ENCODE measurements at places on chromosomes 16 and 17.
A peak's percentile ranks its signal among the peaks of the same experiment; 100 is the strongest.

DNA sequence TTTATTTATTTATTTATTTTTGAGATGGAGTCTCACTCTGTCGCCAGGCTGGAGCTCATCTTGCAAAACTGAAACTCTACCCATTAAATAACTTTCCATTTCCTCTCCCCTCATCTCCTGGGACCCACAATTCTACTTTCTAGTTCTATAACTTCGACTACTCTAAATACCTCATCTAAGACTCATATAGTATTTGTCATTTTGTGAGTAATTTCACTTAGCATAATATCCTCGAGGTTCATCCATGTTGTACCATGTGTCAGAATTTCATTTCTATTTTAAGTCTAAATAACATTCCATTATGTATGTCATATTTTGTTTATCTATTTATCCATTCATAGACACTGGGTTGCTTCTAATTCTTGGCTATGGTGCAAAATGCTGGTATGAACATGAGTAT is 5.1 kb upstream of the NT5M start:
- no peak for DNase-seq
- no peak overlapping the region for H3K4me3 ChIP-seq
- H3K36me3 ChIP-seq, result no peaks in the 10 kb centered on the region
- peaks cover 5% of the 10 kb centered on the region for H3K27me3 ChIP-seq

- peaks cover 8% of the 10 kb centered on the region for H3K27me3 ChIP-seq
- H3K4me1 ChIP-seq, result peaks cover 5% of the 10 kb centered on the region
- H3K36me3 ChIP-seq, result no peaks in the 10 kb centered on the region
Observed at GRCh38 chr17:50549256-50549941, 2.4 kb downstream of the SPATA20 start.

DNA sequence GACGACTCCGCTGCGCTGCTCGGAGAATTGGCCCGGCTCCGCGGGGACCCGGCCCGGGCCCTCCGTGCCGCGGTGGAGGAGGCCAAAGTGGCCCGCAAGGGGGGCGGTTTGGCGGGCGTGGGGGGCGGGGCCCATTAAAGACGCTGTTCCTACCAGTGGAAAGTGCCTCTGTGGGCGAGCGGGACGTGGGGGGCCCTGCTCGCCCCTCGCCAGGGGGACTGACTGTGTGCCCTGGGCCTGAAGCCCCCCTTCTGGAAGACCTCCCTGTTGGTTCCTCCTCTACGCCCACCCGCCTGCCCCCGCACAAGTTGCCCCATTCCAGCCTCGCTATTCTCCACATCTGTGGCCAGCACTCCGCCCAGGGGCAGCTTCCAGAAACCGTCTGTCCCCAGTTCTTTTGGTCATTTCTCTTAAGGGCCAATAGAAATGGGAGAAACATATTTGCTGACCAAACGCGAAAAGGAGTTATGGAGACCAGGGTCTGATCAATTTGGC is 1.9 kb upstream of the FGF11 start:
- peaks cover 35% of the 10 kb centered on the region for H3K27me3 ChIP-seq
- peaks cover 49% of the 10 kb centered on the region for H3K4me1 ChIP-seq
- H3K4me3 ChIP-seq, result peak overlapping the region; percentile 91
- peaks cover 10% of the 10 kb centered on the region for H3K36me3 ChIP-seq
- H3K27ac ChIP-seq, result no peak overlapping the region

DNA sequence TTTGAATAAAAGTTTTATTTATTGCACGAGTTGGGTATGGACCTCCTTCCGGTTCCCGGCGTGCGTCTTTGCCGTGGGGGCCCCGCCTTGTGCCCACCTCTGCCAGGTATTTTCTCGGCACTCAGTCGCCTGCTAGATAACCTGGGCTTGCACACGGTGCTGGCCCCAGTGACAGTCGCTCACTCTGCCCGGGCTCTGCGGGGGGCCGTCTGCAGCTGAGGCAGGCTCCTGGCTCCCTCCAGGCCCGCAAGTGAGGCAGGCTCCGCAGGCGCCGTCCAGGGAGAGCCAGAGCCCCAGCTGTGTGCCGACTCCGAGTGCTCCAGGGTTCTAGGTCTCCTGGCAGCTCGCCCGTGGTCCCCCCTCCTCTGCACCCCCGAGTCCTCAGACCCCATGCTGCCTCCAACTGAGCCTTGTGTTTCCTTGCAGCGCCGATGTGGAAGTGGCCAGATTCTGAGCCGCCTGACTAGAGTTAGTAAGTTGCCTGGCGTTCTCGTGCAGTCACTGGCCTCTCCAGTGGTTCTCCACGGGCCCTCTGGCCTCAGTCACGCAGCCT is 54.7 kb upstream of the PVALEF start:
- no peaks in the 10 kb centered on the region for H3K27me3 ChIP-seq
- DNase-seq, result no peak
- no peak overlapping the region for H3K4me3 ChIP-seq
- H3K27ac ChIP-seq, result no peak overlapping the region
- H3K4me1 ChIP-seq, result peaks cover 2% of the 10 kb centered on the region

GRCh38 chr17:45824475-45824874 is 20.2 kb upstream of the SPPL2C start:
- H3K27me3 ChIP-seq, result no peaks in the 10 kb centered on the region
- no peak for DNase-seq
- H3K4me1 ChIP-seq, result peaks cover 3% of the 10 kb centered on the region

DNA sequence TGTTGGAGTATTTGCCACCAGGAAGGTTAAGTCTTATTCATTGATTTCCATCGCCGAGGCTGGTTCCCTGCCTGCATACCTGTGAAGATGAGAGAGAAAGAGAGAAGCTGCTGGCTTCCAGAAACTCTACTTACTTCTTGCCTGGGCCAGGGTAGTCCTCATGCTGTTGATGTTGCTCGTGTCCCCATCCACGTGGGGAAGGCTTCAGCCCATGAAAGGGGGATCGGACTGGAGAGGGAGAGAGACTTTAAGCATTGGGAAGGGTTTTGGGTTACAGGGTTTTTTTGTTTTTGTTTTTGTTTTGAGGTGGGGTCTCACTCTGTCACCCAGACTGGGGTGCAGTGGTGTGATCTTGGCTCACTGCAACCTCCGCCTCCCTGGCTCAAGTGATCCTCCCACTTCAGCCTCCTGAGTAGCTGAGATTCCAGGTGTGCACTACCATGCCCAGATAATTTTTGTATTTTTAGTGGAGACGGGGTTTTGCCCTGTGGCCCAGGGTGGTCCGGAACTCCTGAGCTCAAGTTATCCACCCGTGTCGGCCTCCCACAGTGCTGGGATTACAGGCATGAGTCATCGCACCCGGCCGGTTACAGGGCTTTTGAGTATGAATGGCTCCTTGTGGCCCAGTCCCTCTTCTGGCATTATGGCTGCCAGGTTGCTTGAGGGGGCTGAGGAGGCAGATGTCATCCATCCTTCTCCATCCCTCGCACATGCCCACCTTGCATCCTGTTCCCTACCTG is 26.6 kb downstream of the ITGB3 start:
- H3K27me3 ChIP-seq, result no peaks in the 10 kb centered on the region
- H3K36me3 ChIP-seq, result no peaks in the 10 kb centered on the region
- DNase-seq, result no peak
- no peak overlapping the region for H3K4me3 ChIP-seq

DNA sequence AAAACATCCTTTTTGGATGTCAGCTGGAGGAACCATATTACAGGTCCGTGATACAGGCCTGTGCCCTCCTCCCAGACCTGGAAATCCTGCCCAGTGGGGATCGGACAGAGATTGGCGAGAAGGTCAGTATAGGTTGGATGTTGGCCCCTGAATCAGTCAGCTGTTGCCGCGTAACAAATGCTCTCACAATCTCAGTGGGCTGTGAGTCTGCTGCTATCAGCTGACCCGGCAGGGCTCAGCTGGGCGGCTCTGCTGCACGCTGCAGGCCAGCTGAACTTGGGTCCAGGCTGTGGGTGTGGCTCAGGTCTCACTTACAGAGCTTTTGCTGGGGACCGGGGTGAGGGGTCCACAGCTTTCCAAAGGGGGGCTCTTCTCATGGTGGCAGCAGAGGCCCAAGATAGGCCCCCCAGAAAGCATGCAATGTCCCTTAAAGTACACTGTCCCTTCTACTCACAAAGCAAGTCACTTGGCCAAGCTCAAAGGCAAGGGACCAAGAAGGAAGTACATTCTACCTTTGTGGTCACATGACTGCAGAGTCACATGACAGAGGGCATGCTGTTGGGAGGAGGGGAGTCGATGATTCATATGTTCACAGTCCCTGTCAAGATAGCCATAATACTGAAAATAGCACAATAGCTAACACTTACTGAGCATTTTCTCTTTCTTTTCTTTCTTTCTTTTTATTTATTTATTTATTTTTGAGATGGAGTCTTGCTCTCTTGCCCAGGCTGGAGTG is 134.2 kb downstream of the ABCC1 start:
- H3K36me3 ChIP-seq, result peaks cover 96% of the 10 kb centered on the region
- peak overlapping the region; percentile 50 for H3K27ac ChIP-seq
- H3K4me1 ChIP-seq, result peaks cover 2% of the 10 kb centered on the region
- no peak for DNase-seq
- no peak overlapping the region for H3K4me3 ChIP-seq
- no peaks in the 10 kb centered on the region for H3K27me3 ChIP-seq

GRCh38 chr16:17803625-17804410 is 333.1 kb upstream of the XYLT1 start:
- H3K4me3 ChIP-seq, result no peak overlapping the region
- no peak for DNase-seq
- no peak overlapping the region for H3K27ac ChIP-seq
- H3K27me3 ChIP-seq, result peaks cover 44% of the 10 kb centered on the region
- H3K36me3 ChIP-seq, result no peaks in the 10 kb centered on the region
- no peaks in the 10 kb centered on the region for H3K4me1 ChIP-seq

GRCh38 chr16:69366431-69366830 is 14.8 kb upstream of the TMED6 start:
- no peaks in the 10 kb centered on the region for H3K27me3 ChIP-seq
- H3K4me3 ChIP-seq, result no peak overlapping the region
- peak overlapping the region; percentile 90 for H3K27ac ChIP-seq
- peaks cover 94% of the 10 kb centered on the region for H3K36me3 ChIP-seq
- peaks cover 22% of the 10 kb centered on the region for H3K4me1 ChIP-seq

GRCh38 chr16:9124908-9125584 is 33.6 kb downstream of the HAPSTR1 start:
- H3K27ac ChIP-seq, result peak overlapping the region; percentile 71
- peaks cover 58% of the 10 kb centered on the region for H3K36me3 ChIP-seq
- H3K4me3 ChIP-seq, result no peak overlapping the region
- DNase-seq, result no peak
- peaks cover 79% of the 10 kb centered on the region for H3K4me1 ChIP-seq
- no peaks in the 10 kb centered on the region for H3K27me3 ChIP-seq

- H3K4me1 ChIP-seq, result no peaks in the 10 kb centered on the region
- no peak overlapping the region for H3K4me3 ChIP-seq
- no peak overlapping the region for H3K27ac ChIP-seq
- no peaks in the 10 kb centered on the region for H3K36me3 ChIP-seq
- no peak for DNase-seq
- H3K27me3 ChIP-seq, result peaks cover 27% of the 10 kb centered on the region
Observed at GRCh38 chr16:87664792-87665191, 62.5 kb downstream of the JPH3 start.

DNA sequence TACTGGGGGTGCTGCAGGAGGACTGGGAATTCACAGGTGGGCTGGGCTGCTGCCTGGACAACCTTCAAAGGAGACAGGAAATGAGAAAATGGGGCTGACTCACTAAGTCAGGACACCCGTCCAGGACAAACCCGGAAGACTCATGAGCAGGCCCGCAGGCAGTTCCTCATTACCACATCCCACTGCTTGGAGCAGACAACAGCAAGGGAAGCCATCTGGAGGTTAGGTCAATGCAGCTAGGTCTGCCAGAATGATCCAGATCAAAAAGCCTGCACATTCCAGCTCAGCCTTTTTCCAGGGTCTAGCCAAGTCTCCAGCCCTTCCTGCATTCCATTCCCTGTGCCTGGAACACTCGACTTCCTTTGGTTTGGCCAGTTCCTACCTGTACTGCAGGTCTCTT is 536.5 kb upstream of the CDH11 start:
- no peak overlapping the region for H3K4me3 ChIP-seq
- no peaks in the 10 kb centered on the region for H3K4me1 ChIP-seq
- no peaks in the 10 kb centered on the region for H3K36me3 ChIP-seq
- no peak overlapping the region for H3K27ac ChIP-seq
- H3K27me3 ChIP-seq, result no peaks in the 10 kb centered on the region

DNA sequence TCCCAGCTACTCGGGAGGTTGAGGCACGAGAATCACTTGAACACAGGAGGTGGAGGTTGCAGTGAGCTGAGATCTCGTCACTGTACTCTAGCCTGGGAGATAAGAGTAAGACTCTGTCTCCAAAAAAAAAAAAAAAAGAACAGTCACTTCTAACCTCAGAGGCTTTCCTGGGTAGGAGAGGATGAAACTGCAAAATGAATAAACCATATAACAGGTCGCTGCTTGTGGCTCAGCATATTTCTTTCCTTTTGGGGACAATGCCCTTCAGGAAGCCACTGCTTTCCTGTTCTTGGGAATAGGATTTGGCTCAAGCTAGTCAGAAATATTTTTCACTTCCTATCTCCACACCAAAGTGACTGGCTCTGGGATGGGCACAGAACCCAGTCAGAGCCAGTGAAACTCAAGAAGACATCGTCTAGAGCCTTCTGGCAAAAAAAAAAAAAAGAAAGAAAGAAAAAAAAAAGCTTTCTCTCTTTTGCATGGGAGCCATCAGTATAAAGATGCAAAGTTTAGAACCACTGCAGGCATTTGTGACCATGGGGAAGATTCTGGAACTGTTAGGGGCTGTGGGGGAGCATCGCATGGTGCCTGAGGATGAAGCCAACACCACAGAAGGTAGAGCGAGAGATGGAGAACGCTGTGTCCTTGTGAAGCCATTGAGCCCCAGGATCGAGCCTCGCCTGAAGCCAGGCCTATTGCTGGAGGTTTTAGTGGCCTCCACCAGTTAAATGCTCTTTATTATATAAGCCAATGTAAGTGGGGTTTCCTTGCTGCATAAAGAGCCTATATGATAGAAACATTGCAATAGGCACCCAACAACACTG is 71.8 kb upstream of the MRTFB start:
- H3K36me3 ChIP-seq, result no peaks in the 10 kb centered on the region
- H3K4me3 ChIP-seq, result no peak overlapping the region
- peaks cover 14% of the 10 kb centered on the region for H3K4me1 ChIP-seq
- peaks cover 31% of the 10 kb centered on the region for H3K27me3 ChIP-seq
- DNase-seq, result no peak
- H3K27ac ChIP-seq, result no peak overlapping the region

DNA sequence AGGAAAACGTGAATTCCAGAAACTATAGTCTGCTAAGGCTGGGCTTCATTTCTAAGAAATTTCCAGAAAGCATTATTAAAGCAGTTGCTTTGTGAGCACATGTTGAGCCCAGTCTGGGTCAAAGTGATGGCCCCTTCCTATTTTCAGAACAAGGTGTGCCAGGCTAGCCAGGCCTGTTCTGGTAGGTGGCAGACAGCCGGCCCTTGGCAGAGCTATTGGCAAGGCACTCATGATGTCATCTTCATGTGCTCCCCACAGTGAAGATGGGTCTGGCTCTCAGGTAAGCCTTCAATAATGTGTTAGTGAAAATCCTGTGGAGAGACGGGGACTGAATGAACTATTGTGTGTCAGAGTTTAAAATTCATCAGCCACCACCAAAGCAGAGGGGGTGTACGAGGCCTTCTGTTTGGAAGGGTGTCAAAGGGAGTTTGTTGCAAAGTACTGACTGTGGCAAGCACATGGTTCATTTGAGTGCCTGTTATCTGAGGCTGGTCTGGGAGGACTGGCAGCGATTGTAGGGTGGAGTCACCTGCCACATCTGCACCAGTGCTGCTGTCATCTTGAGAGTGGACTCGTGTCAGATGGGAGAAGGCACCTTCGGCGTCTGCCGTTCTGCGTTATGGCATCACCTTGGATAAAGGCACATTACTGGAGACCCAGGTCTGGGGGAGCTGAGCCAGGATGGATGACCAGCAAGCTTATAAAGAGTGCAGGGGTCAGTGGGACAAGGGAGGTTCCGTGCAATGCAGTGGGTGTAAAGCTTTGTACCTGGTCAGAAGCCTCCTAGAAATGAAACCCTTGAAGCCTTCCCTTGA is 43.4 kb downstream of the KSR1 start:
- no peaks in the 10 kb centered on the region for H3K27me3 ChIP-seq
- H3K4me3 ChIP-seq, result no peak overlapping the region
- peaks cover 25% of the 10 kb centered on the region for H3K4me1 ChIP-seq
- H3K27ac ChIP-seq, result no peak overlapping the region
- H3K36me3 ChIP-seq, result peaks cover 74% of the 10 kb centered on the region
